ENCODE measurements at places on chromosomes 11 and 22. TPM values are rescaled to one million over a fixed set of nuclear protein-coding genes. Genes with fewer than 3 reads are reported as not detected.
A peak's percentile ranks its signal among the peaks of the same experiment; 100 is the strongest.

DNA sequence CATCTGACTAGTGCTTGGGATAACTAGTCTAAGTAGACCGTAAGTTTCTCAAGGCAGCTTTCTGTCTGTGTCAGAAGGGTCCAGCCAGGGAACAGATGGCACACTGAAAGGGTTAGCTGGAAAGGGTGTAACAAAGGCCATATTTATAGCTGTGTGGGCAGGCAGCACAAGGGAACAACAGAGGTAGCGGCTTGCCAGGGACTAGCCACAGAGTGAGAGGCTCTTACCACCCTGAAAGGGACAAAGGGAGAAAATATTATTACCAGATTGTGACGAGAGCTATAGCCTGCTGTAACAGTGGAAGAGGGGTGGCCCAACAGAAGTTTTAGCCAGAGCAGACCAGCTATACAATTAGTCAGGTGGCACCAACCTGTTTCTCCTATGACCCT, 129.4 kb downstream of the CCDC34 start:
- no peak for DNase-seq

DNA sequence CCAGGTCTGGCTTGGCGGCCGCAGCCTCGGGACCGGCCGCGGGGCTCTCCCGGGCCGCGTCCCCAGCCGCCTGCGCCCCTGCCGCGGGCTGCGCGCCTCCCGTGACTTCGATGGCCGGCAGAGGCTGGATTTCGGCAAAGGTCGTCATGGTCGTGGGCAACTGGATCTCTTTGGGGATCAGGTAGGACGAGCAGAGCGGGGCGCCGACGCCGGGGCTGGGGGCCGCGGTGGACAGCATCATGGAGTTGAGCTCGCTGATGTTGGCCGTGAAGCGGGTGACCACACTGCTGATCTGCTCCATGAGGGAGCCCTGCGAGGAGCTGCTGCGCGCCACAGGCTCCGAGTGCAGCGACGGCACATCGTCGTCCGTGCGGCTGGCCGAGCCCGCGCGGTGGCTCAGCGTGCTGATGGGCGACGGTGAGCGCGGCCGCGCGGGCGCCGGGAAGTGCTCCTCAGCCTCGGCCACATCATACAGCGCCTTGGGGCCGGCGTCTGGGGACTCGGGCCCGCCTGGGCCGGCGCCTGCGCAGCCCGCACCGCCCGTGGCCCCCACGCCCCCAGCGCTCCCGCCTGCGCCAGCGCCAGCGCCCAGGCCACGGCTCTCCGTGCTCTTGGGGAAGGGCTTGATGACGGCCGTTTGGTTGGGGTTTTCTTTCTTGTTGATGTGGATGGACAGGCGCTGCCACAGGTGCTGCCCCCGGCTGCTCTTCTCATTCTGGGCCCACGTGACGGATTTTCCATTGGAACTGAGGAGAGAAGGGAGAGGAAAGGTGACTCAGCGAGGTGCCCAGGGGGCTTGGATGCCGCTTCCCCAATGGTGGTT, 171.4 kb upstream of the CTSC start:
- DNase-seq = no peak

- DNase-seq = no peak
Measured at GRCh38 chr22:47038206-47038835, 275.9 kb downstream of the TBC1D22A start.

GRCh38 chr11:117993988-117994745, 8.0 kb downstream of the IL10RA start:
- no peak for DNase-seq

GRCh38 chr11:112288021-112288420, 27.4 kb upstream of the PLET1 start:
- no peak for DNase-seq

GRCh38 chr11:46514370-46514769, 79.5 kb downstream of the AMBRA1 start:
- no peak for DNase-seq

- DNase-seq = no peak
Measured at GRCh38 chr11:123587044-123587443, 67.4 kb downstream of the SCN3B start.

GRCh38 chr11:34313099-34313517, 44.7 kb downstream of the ABTB2 start:
- DNase-seq = no peak

GRCh38 chr11:117199053-117199915, at the start of gene TAGLN:
Gene TAGLN, plus strand, starts transcription at chr11:117199370. Its CDS starts 3,644 bp downstream, at chr11:117203014.
- peak; percentile 94 for DNase-seq

DNA sequence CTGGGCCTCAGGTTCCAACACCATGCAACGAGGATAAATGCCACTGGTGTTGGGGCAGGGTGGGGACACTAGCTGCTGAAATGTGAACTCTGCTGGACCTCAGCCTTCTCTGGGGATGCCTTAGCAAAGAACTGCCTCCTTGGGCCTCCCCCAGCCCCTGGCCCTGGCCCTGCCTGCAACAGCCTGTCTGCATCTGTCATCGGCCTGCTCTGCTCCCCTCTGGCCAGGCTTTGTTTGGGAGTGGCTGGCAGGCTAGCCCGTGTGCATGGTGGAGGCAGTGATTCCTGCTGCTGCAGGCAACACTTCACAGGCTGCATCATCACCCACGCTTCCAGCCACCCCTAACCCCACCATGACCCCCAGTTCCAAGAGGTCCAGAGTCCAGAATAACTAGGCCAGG, 11.5 kb upstream of the MYOD1 start:
- no peak for DNase-seq

GRCh38 chr11:25659706-25660105, 672.2 kb upstream of the ANO3 start:
- DNase-seq = no peak

GRCh38 chr22:36855478-36855877, 5.3 kb upstream of the NCF4 start:
- DNase-seq = no peak

GRCh38 chr11:130909650-130910049, 6.6 kb downstream of the SNX19 start:
- DNase-seq = no peak

- no peak for DNase-seq
Measured at GRCh38 chr11:5069272-5069671, at the start of gene OR52E1. Gene OR52E1, plus strand, starts transcription at chr11:5069572.

GRCh38 chr11:79170321-79170720, 270.5 kb downstream of the TENM4 start:
- no peak for DNase-seq

DNA sequence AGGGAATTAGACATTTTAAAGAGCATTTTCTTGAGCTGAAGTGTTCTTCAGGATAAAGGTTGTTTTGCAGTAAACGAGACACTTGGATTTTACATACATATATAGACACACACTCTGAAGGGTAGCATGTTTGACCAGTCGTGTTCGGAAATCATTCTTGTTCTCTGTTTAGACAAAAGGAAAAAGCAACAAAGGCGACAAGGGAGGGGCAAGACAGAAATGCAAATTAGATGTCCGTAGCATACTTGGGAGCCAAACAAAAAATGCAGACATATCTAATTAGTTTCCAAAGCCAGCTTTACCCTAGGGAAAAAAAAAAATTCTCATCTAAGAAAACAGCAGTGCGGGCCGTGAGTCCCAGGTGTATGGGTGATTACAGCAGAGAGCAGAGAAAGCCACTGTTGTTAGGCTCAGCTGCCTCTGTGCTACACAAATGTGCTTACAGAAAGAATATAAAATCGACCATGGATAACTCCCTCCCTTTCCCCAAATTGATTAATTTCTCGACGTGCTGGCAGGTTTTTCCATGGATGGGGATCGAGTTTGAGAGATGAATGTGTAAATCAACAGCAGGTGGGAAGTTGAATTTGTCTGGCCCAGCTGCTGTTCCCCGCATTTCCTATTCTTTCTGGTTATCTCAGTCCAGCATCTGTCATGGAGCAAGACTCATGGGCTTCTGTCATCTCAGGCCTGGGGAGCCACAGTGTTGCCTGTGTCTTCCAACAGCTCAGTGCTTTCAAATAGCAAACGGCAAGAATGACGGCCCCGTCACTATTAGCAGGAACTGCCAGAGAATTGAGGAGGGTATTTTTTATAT, 176.5 kb upstream of the TTC12 start:
- DNase-seq = no peak

DNA sequence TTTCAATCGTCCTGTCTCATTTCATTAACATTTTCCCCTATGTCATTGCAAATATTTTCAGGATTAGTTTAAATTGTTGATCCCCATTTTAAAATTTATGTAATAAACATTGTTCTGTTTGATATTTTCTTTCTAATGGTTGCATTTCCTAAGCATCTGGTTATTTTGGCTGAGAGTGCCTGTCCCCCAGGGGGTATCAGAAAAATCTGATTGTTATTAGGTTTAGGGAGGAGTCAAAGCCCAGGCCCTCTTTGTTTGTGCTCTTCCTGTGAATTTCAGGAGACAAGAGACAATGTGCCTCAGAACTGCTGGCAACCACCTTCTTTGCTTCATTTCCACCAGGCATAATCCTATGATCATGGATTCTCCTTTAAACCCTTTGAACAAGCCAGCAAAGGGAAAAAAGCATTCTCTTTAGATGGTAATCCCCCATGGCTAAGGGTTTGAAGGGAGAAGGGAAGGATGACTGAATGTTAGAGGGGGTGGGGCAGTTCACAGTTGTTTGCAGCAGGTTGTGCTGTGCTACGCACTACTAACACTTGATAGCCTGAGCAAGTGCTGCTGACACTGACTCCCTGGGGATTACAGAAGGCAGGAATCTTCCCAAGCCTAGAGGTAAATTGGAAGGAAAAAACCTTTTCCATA, 462.4 kb upstream of the LRRC4C start:
- no peak for DNase-seq

DNA sequence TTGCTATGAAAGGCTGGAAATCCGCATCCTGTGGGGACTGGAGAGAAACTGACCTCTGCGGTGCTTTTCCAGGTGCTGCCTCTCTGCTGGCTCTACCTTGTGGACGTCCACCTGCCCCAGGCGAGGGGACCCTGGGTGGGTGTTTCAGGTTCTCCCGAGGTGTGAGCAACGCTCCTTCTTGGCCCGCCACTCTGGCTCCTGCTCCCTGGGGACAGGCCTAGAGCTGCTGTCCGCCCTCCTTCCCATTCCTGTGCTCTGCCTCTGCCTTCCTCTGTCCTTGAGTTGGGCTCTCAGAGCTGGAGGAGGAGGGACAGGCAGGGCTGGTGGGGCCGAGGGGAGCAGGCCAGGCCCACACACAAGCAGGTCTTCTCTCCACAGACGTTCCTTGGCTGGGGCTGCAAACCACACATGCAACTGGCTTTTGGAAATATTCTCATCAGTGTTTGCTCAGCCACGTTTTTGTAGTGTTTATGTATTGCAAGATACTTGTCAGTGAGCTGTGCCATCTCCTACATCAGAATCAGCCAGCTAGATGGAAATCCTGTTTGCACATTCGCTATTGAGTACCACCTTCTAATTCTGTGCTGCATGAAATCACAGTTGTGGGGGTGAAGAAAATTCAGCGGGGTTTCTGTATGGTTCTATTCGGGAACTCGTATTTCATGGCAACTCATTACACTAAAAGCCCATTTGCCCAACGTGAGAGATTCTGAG, 1115.0 kb downstream of the BRD1 start:
- no peak for DNase-seq

- DNase-seq = no peak
Measured at GRCh38 chr22:20582520-20583361, 75.3 kb downstream of the MED15 start.

DNA sequence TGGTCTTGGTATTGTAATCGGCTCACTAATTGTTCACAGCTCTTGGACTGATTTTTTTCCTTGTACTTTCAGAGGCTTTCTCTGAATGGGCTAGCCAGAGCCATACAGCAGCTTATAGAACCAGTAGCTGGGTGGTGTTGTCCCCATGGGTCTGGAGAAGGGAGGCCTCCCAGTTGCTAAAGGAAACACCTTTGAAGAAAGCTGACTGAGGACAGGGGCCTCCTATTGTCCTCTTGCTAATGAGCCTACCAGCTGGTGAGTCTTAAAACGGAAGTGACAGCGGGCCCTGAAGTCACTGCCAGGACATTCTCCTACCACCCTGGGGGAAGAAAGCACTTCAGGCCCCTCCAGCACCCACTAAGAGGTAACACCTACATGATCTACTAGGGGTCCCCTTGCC, 9.9 kb downstream of the FADS3 start:
- no peak for DNase-seq

DNA sequence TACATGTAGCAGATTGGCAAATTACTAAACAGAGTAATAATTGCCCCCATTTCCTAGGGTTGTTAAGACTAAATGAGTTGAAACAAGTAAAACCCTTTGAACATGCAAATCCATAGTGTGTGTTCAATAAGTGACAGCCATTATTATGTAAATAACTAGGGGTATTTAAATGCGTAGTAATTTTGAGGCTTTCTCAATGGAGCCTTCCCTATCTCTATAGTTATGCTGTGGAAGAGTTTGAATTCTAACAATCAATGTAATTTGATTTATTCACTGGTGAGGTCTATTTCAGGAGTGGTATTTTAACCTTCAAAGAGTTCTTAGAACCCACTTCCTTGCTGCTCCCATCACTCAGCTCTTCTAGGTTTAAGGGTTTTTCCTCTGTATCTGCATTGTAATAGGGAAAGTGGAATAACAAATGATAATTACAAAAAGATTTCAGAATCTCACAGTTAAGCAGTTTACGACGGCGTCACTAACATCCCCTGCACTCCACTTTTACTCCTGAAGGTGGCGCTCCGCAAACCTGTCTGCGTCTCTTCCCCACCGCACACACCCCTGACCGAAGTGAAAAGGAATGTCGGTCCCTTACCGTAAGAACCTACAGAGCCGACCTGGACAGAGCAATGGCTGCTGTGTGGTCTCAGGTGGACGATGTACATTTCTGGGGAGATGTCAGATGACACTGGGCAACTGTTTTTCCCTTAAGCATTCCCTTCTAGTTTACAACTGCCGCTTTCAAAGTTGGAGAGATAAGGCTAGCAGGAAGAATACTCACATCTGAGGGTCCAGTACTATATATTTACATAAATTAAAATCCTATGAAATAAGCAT, 80.8 kb downstream of the ZC3H12C start:
- no peak for DNase-seq

GRCh38 chr22:19713245-19713644, 1.1 kb upstream of the SEPTIN5 start:
- no peak for DNase-seq

The BAIAP2L2 gene
- total RNA-seq = 0.48 TPM

The LMNTD2 gene
- 6.4 TPM for total RNA-seq

The BRSK2 gene
- total RNA-seq = 1.9 TPM

The UBASH3B gene
- 40.9 TPM for total RNA-seq

The OR51E2 gene
- 0.40 TPM for total RNA-seq

The ACO2 gene
- 77.3 TPM for total RNA-seq

The TMEM184B gene
- 90.5 TPM for total RNA-seq

The NOX4 gene
- 20.1 TPM for total RNA-seq

The MB gene
- total RNA-seq = not detected

The FOLR3 gene
- total RNA-seq = not detected

The GGTLC3 gene
- total RNA-seq = not detected

The NFAM1 gene
- not detected for total RNA-seq

The CABP2 gene
- total RNA-seq = not detected

The SLC2A11 gene
- 22.6 TPM for total RNA-seq

The PRR33 gene
- total RNA-seq = not detected

The CECR2 gene
- 0.63 TPM for total RNA-seq

The IZUMO1R gene
- total RNA-seq = not detected

The LARGE2 gene
- not detected for total RNA-seq

The YPEL4 gene
- total RNA-seq = 0.24 TPM

The SERGEF gene
- total RNA-seq = 27.1 TPM

The CCDC81 gene
- total RNA-seq = 1.4 TPM
